Kidney epithelial cell (primary cell): ENCODE measurements at places on chromosomes 3 and 15. TPM values are rescaled to one million over a fixed set of nuclear protein-coding genes. Genes with fewer than 3 reads are reported as not detected.

GRCh38 chr15:59406446-59406845 lies 31.5 kb upstream of the FAM81A start:
- DNase-seq = no peak

DNA sequence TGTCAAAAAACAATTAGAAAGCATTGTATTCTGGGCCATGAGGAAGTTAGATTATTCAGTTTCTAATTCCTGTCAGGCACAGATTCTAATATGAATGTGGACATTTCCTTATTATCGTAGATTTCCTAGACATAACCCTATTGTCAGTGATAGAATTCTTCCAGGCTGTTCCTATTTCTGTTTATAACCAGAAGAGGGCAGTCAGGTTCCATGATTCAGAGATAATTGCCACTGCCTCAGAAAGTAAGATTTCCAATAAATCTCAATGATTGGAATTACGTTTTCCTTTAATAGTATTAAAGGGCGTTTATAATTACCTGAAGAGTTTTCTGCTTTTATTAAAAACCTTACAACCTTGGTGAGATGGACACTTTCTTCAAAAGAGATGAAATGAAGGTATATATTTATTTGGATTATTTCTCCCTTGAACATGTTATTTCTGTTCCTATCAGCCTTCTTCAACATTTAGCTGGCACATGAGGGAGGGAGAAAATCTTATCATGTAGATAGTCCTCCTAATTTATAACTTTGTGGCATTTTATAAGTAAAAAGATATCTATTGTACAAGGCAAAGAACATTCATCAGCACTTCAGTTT lies 439.2 kb downstream of the MCTP2 start:
- no peak for DNase-seq

DNA sequence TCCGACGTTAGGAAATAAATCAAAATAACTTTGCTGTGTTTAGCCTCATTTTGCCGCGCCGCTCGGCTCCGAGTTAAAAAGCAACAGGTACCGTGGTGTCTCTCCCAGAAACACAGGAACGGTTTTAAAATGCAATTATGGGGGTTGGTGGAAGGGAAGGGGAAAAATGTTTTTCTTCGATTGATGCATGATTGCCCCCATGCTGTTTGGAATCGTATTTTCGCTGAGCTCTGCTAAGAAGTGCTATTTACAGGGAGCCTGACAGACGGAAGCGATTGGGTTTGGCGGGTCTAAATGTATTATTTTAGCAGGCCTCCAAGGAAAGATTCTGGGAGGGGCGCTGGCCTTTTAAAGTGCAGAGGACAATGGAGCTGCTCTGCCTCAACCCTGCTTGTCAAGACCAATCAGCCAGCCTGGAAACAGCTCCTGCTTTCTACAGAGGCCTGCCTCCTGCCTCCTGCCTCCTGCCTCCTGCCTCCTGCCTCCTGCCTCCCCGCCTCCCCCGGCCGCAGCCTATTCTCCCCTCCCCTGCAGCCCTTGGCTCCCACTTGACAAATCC lies 156.7 kb upstream of the TLE3 start:
- no peak for DNase-seq

DNA sequence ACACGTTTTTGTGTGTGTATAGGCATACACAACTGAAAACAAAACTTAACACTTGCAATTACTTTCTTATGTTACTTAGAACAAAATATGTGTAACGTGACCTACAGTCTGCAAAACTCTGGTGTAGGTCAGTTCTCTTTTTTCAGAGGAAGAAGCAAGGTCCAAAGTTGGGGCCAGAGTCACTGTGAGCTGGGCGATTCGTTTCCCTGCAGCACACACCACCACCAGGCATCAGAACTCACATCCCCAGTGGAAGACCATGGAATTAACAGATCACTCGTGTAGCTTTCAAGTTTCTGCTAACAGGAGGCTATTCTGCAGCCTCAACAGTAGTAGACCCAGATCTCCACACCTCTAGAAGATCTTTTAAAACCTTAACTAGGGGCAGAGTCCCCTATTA lies 25.8 kb downstream of the ANP32A start:
- no peak for DNase-seq

GRCh38 chr3:12922306-12922705 lies 80.9 kb upstream of the RPL32 start:
- no peak for DNase-seq

DNA sequence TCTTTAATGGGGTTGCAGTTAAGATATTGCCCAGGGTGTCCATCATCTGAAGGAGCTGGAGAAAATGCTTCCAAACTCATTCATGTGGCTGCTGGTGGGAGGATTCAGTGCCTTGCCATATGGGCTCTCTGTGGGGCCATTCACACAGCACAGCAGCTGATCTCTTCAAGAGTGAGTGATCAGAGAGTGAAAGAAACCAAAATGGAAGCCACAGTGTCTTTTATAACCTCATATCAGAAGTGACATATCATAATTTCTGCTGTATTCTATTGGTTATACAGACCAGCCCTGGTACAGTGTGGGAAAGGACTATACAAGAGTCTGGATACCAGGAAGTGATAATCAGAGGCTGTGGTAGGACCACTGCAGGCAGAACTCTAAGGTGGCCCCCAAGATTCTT lies 33.6 kb downstream of the HHLA2 start:
- DNase-seq = no peak

GRCh38 chr15:71133747-71134472 lies 18.6 kb downstream of the THSD4 start:
- DNase-seq = peak; percentile 56

GRCh38 chr15:70315431-70315830 lies 217.7 kb upstream of the TLE3 start:
- DNase-seq = no peak

- DNase-seq = no peak
Measured at GRCh38 chr3:71543371-71544016, 40.0 kb downstream of the FOXP1 start.

DNA sequence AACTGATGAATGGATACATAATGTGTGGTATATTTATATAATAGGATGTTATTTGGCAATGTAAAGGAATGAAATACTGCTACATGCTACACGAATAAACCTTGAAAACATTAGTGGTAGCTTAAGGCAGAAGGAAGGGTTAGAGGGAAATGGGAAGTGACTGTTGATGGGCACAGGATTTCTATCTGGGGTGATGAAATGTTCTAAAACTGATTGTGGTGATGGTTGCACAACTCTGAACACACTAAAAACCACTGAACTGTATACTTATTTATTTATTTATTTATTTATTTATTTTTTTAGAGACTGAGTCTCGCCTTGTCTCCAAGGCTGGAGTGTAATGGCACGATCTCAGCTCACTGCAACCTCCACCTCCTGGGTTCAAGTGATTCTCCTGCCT lies 24.8 kb upstream of the SHISA5 start:
- no peak for DNase-seq

DNA sequence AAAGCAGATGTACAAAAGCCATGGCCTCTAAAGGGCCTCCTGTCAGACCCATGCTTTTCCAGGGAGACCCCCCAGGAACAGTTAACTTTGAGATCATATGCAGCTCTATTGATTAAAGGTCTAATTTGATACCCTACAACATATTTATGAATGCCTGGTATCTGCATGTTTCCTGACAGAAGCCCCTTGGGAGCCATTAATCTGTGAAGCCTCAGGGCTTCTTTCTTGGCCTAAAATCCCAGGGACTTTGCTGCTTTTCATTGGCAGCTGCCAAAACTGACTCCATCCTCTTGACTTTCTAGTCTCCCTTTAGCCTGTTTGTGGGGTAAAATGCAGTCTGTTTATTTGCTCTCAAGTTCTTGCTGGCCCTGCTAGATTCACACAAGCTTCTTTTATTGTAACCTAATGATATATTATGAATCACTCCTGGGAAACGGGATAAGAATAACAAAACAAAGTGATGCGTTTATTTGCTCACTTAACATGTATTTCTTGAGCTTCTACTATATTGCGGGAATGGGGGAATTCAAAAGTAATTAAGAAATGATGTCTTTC lies 257.0 kb downstream of the LSAMP start:
- no peak for DNase-seq

GRCh38 chr15:47377465-47377864 lies 339.8 kb upstream of the SEMA6D start:
- DNase-seq = no peak

GRCh38 chr15:92316586-92317295 lies 76.9 kb upstream of the ST8SIA2 start:
- no peak for DNase-seq

DNA sequence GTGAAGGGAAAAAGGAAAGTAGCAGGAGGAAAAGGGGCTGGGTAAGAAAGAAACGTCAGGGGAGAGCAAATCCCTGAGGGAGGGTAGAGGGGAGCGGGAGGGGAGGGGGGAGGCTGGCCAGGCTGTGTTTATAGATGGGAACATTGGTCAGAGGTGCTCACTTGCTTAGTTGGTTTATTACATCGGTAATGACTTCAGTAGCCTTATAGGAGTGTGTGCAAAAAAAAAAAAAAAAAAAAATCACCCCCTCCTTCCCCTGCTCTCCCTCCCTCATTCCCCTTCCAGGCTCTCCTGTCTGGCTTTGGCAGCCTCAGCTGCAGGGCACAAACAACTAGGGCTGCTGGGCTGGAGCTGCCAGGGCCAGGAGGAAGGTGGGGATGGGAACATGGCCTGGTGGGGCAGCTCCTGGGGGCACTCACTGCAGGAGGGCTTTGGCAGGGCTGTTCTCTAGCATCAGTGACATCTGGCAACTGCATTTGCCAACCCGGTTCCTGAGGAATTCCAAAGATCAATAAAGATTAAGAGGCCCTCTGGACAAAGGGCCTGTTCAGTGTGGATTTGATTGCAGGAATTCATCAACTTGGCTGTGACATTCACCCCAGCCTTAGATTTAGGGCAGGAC lies 334.5 kb upstream of the FRG2C start:
- DNase-seq = no peak

DNA sequence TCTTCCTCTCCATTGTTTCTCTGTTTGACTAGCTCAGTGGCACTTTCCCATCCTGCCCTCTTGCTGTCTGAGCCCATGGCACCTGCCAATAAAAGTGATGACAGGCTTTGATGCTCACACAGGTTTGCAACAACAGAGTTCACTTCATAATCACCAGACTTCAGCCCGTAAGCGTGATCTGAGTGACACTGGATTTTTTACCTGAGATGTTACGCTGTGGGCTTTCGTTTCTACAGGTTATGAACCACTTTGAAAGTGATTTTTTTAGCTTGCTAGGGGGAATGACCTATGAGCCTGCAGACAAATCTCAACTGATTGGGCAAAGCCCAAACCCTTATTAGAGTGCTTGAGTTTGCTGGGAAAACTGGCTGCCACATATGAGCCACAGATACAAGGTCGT lies 173.9 kb upstream of the ICE2 start:
- DNase-seq = no peak

DNA sequence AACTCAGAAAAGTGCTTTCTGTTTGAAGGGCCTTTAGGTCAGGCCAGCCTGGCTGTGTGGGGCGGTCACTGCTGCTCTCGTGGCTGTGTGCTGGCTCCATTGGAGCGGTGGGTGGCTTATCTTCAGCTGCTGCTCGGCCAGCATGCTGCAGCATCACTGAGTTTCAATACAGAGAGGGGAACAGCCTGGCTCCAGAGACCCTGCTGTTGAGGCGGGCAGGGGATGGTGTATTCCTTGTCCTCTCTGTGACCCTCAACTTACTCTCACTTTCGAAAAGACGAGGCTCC lies 248.5 kb upstream of the ONECUT1 start:
- DNase-seq = no peak

DNA sequence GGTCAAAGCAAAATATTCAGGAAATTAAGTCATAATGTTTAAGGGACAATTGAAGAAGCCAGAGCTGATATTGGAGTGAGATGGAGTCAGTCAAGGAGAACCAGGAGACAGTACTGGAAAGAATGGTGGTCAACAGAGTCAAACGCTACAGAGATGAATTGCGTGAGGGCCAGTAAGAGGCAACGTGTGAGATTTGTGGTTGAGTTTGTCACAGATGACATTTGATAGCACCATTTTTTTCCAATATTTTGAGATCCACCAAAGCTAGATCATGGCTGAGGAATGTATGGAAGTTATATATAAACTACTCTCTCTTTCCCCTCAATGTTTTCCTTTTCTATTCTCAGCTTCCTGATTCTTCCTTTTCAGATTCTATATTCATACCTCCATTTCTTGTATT lies 375.1 kb upstream of the ROBO2 start:
- no peak for DNase-seq

DNA sequence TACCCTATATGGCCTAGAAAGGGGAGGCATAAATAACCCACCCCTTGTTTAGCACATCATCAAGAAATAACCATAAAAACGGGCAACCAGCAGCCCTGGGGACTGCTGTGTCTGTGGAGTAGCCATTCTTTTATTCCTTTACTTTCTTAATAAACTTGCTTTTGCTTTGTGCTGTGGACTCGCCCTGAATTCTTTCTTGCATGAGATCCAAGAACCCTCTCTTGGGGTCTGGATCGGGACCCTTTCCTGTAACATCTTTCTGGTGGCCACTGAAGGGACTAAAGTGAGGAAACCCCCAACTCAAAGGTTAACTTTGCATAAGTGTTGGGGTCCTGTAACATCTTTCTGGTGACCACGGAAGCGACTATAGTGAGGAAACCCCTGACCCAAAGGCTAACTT lies 15.7 kb upstream of the HHATL start:
- no peak for DNase-seq

DNA sequence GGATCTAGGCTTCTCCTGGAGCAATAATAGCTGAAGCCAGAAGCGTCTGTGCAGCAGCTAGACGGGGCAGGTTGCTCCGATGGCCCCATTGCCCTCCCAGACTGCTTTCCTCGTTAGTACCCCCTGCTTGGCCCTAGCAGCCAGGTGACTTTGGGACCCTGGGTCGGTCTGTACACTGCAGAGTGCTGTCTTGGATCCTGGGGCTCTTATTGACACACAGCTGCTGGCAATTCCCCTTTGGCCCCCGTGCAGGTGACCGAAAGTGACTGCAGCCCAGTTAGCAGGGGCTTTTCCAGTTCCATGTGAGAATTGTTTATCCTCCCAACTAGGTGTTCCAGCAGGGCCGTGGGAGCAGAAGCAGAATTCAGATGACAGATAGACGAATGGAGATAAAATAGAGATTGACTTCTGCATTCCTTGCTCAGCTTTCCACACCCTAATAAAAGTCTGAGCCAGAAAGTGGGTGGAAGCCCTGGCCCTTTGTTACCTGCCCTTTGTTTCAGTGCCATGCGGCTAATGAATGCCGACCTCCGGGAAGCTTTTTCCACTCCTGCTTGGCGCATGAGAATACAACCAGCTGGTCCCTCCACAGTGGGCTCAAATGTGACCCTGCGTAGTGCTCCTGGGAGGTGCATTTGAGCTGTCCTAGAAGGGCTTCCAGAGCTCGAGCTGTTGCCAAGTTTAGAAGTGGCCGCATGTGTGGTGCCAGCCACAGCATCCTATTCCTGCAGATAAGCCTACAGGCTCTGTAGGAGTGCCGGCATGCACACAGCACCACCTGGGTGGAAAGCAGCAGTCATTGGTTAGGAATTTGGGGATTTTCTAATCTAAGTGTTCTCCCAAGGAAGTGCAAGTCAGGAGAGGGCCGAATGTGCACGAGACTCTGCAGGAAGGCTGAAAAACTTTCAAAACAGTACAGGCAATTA lies 94.4 kb downstream of the SLCO3A1 start:
- DNase-seq = peak; percentile 69

PDZRN3 gene
- total RNA-seq = 0.96 and 4.1 TPM in 2 replicates

BNC1 gene
- total RNA-seq = 21.3 and 25.4 TPM in 2 replicates

EPHB1 gene
- 10.8 and 13.3 TPM in 2 replicates for total RNA-seq

CKMT1B gene
- 3.7 and 5.1 TPM in 2 replicates for total RNA-seq

PLIN1 gene
- 0.08 TPM in 1 of 2 replicates, not detected in the other for total RNA-seq

SLC6A1 gene
- not detected in 2 replicates for total RNA-seq

GOLGA6L10 gene
- total RNA-seq = 0.82 and 0.84 TPM in 2 replicates

PSTPIP1 gene
- total RNA-seq = 0.89 TPM in 1 of 2 replicates, not detected in the other

DPPA4 gene
- total RNA-seq = not detected in 2 replicates

SLC51A gene
- not detected in 2 replicates for total RNA-seq
